ENCODE measurements at places on chromosomes 5 and 9.

- no peak for DNase-seq
These were observed 327.0 kb upstream of the TNC start for GRCh38 chr9:115444959-115445358.

GRCh38 chr9:137685741-137686420 is 67.1 kb downstream of the EHMT1 start:
- no peak for DNase-seq

DNA sequence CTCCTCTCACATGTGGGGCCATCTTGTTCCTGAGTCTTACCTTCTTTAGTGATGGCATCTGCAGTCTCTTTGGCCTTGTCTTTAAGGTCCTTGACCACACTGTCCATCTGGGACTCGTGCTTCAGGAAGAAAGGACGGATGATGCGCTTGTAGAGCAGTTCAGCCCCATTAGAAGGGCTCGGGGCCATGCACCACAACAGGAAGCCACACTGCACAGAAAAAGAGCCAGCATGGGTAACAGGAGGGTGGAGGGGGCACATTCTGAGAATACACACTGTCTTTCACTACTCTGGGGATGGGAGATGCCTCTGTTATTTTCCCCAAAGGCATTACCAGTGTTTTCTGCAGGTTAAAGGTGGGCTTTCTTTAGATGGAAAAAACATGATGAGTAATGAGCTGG is 25.9 kb downstream of the SRP19 start:
- DNase-seq: no peak

DNA sequence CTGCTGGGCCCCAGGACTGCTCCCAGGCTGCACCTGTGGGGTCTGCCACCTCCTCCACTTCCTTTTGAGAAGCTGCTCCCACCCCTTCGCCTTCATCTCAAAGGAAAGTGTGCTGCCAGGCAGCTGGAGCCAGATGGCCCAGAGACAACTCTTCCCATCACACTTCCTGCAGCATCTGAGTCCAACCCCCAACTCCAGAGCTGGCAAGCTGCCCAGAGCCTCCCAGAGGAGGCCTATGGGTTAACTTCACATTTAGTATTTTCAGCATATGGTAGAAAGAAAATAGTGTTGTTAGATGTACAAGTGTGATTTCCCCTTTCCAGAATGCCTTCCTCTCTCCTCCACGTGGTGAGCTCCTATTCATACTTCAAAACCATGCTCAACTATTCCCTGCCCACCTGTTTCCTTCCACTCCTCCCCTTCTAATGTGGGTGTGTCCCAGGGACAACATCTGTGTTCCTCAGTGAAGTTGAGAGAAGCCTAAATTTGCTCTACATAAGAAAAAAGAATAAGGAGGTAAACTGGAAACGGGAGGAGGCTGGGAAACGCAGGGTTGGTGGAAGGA is 38.6 kb upstream of the KCNMB1 start:
- no peak for DNase-seq

- DNase-seq: no peak
These were observed 78.1 kb downstream of the DENND1A start for GRCh38 chr9:123851851-123852250.

DNA sequence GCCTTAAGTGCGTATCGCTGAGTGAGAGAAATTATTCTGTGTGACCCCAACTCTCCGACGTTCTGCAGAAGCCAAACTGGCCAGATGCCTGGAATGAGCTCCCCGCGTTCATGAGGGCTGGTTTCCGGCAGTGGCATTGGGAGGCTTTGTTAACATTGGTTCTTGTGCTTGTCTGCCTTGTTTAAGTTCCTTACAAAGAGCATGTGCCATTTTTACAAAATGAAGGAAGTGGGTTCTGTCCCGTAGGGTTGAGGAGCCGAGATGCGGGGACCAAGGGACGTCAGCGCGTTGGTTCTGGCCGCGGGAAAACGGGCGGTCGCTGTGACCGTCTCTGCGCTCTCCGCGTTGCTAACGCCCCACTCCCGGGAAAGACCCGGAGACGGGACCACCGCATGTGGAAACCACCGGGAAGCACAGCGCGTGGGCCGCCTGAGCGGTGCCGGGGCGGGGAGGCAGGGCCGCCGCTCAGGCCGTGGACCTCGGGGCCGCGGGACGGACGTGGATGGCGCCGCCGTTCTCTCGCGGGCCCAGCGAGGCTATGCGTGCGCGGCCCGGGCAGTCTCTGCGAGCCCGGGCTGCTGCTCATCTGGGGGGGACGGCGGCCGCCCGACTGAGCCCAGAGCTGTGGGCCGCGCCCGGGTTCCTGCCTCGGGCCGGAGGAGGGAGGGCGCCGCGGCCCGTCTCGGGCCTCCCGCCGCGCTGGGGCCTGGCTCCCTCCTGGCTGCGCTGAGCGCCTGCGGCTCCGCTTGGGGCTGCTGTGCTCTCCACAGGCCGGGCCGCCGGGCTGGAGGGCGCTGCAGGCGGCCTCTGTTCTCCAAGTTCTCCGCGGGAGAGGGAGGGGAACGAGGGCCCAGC is 13.4 kb downstream of the RABL6 start:
- DNase-seq: no peak

GRCh38 chr5:166566725-166567124 is 1724.7 kb upstream of the WWC1 start:
- DNase-seq: no peak

GRCh38 chr9:69140123-69140735 is 33.8 kb upstream of the TJP2 start:
- no peak for DNase-seq

DNA sequence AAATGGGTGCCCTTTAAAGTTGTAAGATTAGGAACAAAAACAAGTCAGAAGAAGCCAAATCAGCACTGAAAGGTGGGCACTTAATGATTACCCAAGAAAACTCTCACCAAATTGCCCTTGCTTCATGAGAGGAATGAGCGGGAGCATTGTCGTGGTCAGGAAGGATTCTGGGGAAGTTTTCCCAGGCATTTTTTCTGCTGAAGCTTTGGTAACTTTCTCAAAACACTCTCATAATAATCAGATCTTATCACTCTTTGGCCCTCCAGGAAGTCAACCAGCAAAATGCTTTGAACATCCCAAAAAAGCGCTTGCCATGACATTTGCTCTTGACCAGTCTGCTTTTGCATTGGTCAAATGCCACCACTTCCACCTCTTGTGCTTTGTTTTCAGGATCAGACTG is 10.4 kb upstream of the PCDHGC3 start:
- no peak for DNase-seq

GRCh38 chr5:103546858-103547257 is 15.7 kb downstream of the NUDT12 start:
- DNase-seq: no peak

DNA sequence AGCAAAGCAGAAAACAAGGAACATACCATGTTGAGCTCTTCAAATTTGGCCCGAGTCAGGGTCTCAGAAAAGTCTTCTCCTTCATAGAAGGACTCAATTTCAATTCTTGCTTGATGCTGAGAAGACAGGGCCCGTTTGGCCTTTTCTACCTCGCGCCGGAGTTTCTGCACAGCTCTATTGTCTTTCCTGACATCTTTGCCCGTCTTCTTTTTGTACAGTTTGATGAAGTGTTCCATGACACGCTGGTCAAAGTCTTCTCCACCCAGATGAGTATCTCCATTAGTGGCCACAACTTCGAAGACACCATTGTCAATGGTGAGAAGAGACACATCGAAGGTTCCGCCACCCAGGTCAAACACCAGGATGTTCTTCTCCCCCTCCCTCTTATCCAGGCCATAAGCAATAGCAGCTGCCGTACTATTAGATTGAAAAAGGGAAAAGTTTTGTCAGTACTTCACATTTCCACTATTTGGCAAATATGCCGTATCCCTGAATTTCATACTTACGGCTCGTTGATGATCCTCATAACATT is 2.2 kb downstream of the HSPA5 start:
- no peak for DNase-seq

DNA sequence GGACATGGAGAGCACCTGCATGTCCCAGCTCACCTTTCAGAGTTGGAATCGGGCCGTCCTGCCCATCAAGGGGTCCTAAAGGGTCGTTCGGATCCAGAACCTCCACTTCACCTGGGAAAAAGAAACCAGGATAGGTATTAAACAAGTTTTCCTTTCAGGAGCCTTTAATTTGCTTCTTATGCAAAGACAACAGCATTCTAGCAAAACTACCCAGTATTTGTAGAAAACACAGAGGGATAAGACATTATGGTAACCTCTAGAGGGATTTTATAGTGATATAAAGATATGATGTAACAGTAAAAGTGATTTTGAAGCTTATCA is 174.4 kb downstream of the ROR2 start:
- no peak for DNase-seq

DNA sequence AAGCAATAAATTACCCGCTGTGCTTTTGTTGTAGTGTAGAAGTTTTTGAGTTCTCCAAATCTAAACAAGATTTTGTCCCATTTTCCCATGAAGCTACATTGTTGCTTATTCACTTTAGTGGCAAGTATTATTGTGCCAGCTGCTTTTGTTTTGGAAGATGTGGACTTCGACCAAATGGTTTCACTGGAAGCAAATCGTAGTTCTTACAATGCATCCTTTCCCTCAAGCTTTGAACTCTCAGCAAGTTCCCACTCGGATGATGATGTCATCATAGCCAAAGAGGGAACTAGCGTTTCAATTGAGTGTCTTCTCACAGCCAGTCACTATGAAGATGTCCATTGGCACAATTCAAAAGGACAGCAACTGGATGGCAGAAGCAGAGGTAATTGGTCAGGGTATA is 10.9 kb downstream of the MFAP3 start:
- no peak for DNase-seq

- no peak for DNase-seq
These were observed 1.5 kb downstream of the HAUS6 start for GRCh38 chr9:19101203-19101602.

- DNase-seq: no peak
These were observed 46.5 kb downstream of the AUH start for GRCh38 chr9:91315191-91315590.

GRCh38 chr9:85702191-85702590 is 39.6 kb downstream of the AGTPBP1 start:
- no peak for DNase-seq

GRCh38 chr9:21281275-21281674 is 23.8 kb downstream of the IFNA5 start:
- DNase-seq: no peak

GRCh38 chr5:123809594-123810221 is 297.7 kb downstream of the CSNK1G3 start:
- DNase-seq: no peak

DNA sequence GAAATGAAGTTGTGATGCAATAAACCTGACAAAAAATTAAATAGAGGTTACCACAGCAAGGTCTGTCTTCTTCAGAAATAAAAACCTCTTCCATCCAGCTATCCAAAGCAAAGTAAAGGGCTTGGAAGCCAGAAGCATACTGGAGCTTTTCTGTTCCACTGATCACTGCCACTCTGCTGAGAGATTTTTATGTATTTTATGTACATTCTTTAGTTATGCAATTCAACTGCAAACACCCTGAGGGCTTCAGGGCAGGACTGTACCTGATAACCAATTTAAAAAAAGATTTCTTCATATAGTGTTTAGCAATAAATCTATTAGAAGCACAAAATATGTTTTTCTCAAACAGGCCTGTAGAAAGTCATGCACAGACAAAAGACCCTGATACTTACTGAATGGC is 326.9 kb upstream of the PUM3 start:
- no peak for DNase-seq

DNA sequence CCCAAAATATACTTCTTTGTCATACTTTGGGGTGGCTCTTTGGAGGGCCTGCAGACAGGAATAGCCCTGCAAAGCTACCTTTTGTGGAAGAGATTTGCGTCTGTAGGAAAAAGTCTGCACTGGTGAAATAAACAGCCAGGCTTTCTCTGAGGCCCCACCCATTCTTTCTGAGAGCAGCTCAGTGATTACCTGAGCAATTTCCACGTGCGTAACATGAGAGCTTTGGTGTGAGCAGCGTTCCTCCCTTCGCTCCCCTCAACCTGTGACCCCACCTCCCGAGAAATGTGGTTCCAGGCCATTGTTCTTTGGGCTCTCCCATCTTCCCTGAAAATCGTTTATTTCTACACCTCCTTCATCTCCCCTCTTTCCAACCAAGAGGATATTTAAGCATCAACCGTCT is 23.8 kb upstream of the FBP1 start:
- DNase-seq: no peak

GRCh38 chr9:135905380-135906258 is 1.7 kb downstream of the CAMSAP1 start:
- no peak for DNase-seq

DNA sequence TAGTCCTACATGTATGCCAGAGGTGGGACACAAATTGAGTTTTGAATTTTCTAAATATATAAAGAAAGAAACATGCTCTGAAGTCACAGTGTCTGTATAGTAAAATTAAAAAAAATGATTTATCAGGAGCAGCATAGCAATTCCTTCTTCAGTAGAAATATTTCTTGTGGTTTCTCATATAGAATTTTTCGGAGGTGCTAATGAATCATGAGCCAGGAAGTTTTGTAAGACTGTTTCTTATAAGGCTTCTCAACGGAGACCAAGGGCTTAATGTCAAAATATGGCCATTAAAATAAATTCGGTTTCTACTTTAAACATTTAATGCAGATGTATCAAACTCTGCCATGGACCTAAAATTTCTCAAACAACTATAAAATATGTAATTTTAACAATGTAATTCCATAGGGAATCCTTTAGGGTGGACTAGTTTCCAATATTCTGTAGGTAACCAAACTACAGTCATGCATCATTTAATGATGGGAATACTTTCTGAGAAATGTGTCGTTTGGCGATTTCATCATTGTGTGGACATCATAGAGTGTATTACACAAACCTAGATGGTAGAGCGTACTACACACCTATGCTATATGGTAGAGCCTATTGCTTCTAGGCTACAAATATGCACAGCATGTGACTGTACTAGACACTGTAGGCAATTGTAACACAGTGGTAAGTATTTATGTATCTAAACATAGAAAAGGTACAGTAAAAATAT is 66.3 kb downstream of the ANKRD55 start:
- DNase-seq: no peak

- no peak for DNase-seq
These were observed 150.8 kb downstream of the SLIT3 start for GRCh38 chr5:169150108-169150507.

DNA sequence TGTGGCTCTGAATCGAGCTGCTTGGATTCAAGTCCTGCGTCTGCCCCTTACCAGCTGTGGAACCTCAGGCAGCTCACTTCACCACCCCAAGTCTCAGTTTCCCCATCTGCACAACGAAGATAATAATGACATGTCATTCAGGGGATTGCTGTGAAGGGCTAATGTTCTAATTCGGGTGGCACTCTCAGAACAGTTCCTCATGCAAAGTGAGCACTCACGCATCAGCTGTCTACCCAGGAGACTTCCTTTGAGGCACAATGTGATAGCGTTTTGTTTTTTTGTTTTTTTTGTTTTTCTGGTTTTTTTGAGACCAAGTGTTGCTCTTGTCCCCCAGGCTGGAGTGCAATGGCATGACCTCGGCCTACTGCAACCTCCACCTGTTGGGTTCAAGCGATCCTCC is 56.4 kb downstream of the NTNG2 start:
- no peak for DNase-seq

GRCh38 chr9:97307091-97307490 is 368 bp upstream of the CCDC180 start:
- DNase-seq: peak; percentile 22

DNA sequence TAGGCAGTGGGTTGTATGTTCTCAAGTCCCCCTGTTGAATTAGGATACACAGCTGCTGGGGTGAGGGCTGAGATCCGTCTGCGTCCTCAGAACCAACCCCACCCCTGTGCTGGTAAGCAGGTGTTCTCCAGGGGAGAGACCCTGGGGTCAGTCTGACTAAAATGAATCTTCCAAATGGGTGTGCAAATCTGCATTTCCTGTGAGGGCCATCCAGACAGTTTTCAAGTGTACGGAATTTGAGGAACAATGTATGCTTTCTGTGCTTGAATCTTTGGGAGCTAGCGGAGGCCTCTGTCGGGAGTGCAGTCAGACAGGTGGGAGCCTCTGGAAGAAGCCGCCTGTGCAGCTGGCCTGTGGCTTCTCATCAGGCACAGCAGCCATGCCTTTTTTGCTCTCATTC is 122.9 kb downstream of the MACROH2A1 start:
- no peak for DNase-seq
